ENCODE measurements at places on chromosomes 5 and 9. TPM values are rescaled to one million over a fixed set of nuclear protein-coding genes. Genes with fewer than 3 reads are reported as not detected.
A peak's percentile ranks its signal among the peaks of the same experiment; 100 is the strongest.

DNA sequence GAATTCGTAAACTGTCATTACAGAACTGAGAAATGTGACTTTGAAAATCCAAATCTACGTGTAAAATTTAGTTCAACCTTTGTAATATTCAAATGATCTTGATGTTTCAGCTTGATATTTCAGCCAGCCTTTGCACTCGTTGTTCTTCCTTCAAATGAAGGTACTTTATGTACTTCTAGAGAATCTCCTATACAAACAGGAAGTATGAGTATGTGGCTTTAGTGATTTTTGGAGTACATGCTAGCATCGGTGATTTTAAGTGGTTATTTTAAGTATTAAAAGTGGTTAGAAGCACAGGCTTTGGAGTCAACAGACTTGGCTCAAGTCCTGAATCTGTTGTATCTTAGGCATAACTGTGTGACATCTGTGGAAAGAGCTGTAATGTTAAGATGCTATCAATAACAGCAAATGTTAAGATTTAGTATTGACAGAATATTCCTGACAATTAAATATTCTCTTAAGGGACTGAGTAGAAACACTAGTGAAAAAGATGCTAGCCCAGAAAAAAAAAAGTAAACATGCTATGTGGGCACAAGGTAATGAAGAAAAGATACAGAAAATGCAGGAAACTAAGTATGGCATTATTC is 398.0 kb downstream of the ADGRV1 start:
- no peak for DNase-seq

DNA sequence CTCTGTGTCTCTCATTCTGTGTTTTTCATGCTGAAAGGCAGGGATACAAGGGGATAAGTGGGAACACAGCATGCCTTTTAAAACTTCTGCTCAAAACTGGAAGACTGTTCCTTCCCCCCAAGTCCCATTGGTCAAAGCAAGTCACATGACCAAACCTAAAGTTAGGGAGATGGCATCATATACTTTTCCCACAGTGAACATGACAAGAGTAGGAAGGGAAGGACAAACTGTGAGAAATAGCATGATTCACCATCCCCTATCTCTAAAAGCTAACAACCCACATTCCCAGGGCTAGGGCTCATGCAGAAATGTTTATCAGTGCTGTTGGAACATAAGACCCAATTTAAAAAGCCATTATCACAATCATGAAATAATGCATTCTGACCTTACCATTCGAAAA is 24.2 kb upstream of the SHISAL2B start:
- DNase-seq = peak; percentile 77

- DNase-seq = no peak
These were observed 942 bp downstream of the DCANP1 start for GRCh38 chr5:135446206-135446605.

- no peak for DNase-seq
These were observed 33.6 kb downstream of the NR2F1 start for GRCh38 chr5:93616538-93617174.

Gene PCDHA6
- not detected for total RNA-seq

DNA sequence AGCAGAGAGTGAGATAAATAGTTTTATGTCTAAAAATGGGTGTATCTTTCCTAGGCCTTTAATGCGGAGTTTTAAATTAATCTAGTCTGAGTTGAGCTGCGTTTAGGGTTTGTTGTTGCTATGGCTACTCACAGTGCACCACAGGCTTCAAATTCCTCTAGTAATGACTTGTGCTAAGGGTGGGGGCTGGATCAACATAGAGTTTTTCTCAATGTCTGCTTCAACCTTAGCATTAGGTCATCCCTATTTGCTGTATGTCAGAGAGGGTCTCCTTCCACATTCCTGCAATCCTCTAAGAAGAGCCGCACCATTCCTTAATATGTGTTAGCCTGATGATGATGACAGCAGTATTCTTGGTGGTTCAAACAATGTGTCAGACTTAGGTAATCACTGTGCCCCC is 465.6 kb upstream of the KIF2A start:
- DNase-seq = no peak

DNA sequence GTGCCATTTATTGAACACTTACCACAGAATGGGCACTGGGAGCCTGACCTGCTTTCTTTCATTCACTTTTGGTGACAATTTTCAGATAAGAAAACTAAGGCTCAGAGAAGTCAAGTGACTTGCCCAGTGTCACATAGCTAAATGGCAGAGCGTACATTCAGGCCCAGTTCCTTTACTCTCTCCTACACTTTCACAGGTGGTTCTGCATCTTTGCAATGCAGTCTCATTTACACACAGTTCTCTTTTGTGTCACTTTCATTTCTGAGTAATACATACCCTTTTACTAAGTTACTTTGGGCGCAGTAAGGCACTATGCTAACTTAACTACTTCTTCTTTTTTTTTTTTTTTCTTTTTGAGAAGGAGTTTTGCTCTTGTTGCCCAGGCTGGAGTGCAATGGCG is 8.3 kb downstream of the NFIL3 start:
- DNase-seq = no peak

- peak; percentile 64 for DNase-seq
These were observed 47.2 kb downstream of the ARHGEF28 start for GRCh38 chr5:73673161-73673591.

- DNase-seq = no peak
These were observed at the start of gene IFNA2 for GRCh38 chr9:21385131-21385670. Gene IFNA2 (minus strand): TSS chr9:21385398. CDS start chr9:21385329, 69 bp downstream.

- DNase-seq = no peak
These were observed 17.1 kb downstream of the GKAP1 start for GRCh38 chr9:83800236-83801033.

DNA sequence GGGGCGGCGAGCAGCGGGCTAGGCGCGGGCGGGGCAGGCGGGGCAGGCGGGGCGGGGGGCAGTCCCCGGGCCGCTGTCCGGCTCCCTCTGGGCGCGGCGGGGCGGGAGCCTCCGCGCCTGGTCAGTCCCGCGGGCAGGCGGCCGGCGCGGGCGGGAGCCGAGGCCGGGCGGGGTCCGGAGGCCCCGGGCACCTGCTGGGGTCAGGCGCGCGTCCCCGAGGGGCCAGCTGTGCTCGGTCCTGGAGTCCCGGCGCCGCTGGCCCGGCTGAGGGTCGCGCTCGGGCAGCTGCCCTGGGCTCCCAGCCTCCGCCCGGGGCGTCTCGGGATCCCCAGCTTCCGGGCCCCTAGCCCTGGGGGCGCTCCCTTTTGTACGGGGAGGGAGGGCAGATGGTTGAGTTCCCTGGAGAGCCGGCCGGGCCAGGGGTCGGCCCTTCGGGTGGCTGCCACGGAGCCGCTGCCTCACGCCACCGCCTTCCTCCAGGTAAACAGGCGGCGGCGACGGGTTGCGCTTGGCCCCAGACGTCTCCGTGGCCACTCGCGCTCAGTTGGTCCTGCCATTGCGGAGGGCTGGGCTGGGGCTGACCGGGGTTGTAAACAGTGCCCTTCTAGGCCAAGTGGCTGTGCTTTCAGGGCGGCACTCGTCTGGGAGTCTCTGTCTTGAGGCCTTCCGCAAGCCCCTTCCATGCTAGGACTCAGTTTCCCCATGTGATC is 473 bp downstream of the ZBTB34 start:
- DNase-seq = no peak

Gene CMBL
- 17.8 TPM for total RNA-seq

Gene OR1J2
- total RNA-seq = not detected

- no peak for DNase-seq
These were observed 1240.7 kb upstream of the WWC1 start for GRCh38 chr5:167050568-167051401.

DNA sequence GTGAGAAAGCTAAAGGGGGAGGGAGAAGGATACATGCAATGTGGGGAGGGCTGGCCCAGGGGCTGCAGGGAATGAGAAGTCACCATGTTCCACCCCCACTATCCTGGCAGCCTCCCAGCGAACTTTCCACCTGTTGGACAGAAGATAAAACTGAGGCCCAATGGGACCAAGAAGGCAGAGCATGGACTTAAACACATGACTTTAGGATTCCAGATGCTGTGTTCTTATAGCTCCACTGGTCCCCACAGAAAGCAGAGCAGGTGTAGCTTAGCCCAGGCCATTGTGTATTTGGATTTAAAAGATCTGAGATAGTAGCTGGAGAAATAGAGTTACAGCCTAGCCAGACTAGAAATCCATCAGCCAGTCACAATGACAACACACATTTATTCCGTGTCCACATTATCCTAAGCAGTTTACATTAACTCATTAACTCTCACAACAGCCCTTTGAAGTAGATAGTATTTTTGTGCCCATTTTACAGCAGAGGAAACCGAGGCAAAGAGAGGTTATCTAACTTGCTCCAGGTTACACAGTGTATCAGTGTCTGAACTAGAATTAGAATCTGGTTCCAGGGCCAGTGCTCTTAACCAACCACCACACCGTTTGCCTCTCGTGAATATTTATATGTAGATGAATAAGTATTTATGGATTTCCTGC is 121.0 kb downstream of the RGS3 start:
- no peak for DNase-seq

Gene WNK2
- 0.04 TPM for total RNA-seq

Gene ANKRD18A
- total RNA-seq = 6.4 TPM

GRCh38 chr9:92257327-92257726 is 36.2 kb downstream of the IARS1 start:
- no peak for DNase-seq

DNA sequence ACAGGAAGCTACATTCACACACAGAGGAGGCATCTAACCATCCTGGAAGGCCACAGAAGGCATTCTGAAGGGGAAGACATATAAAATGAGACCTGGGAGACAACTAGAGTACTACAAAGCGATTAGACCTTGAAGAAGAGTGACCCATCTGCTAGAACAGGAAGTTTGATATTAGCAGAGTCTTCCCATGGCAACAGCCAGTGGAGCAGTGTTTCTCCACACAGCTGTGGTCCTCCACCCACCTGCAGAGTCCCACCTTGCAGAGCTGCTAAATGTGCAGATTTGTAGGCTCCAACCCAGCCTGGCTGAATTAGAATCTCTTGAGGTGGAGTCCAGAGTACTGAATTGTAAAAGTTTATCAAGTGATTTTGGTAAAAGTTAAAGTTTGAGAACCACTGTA is 267.0 kb downstream of the CETN3 start:
- no peak for DNase-seq

DNA sequence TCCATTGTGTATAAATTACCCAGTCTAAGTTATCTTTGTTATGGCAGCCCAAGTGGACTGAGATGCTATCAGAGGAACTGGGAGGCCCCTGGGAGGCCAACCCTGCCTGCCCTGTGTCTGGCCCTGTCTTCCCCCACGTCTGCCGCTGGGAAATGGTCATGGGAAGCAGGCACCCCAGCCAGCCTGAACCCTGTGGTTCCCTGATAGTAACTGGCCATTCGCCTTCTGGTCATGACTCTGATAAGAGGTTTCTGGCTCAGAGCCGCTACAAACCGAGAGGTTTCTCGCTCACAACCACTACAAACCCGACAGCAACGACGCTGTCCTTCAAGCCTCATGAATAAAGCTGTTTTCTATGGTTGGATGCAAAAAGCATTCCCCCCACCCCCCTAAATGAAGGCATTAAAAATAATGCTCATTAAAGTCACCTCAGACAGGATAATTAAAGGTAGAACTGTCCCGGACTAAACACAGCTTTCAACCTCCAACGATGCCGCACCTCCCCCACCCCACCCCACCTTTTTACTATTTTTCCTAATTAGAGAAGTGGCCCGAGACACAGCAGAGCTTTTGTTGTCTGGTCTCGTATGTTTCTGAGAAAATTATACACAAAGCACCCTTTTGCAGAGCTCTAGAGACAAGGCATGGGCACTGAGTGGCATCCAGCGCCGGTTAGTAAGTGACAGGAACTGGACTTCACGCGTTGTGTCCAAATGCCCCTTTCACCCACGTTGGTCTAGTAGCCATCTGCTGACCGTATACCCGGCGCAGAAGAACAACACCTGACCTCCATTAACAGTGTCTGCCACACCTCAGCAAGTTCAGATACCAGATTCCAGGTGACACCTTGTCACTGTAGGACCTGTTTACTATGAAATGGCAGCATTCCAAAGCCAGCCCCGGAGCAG is 140.8 kb downstream of the COL23A1 start:
- DNase-seq = no peak

- no peak for DNase-seq
These were observed 2042.6 kb upstream of the CDH6 start for GRCh38 chr5:29150840-29151239.

Gene C5orf46
- total RNA-seq = 0.65 TPM

- no peak for DNase-seq
These were observed 56.8 kb downstream of the TRIO start for GRCh38 chr5:14199902-14200301.

DNA sequence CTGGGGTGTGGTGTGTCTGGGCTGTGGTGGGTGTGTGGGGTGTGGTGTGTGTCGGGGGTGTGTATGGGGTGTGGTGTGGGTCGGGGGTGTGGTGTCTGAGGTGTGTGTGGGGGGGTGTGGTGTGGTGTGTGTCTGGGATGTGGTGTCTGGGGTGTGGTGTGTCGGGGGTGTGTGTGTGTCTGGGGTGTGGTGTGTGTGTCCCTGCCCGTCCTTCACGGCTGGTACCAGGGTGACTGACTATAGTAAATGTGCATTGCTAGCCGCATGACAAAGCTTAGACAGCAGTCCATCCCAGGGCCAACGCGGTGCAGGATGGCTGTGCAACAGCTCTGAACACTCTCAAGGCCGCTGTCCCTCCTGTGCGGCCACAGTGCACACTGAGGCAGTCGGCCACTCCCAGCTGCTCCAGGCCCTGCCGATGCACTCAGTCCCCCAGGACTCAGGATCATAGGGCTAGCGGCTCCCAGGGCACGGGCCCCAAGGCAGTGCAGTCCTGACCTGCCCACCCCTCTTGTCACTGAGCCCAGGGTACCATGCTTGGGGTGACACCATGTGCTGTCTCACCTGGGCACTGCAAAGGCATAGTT is 54.0 kb downstream of the SECISBP2 start:
- no peak for DNase-seq

Gene SYK
- total RNA-seq = 6.1 TPM

DNA sequence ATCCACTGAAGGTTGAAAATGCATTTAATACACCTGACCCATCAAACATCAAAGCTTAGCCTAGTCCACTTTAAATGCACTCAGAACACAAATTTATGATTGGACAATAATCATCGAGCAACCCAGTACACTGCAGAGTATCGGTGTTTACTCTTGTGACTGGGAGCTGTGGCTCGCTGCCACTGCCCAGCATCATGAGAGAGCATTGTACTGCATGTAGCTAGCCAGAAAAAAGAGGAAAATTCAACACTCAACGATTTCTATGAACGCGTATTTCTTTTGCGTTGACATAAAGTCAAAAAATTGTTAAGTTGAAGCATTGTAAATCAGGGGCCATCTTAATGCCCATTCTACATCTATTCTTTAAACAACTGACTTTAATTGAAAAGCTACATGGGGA is 95.1 kb upstream of the CD180 start:
- DNase-seq = no peak

GRCh38 chr5:148401604-148402003 is 17.8 kb downstream of the FBXO38 start:
- DNase-seq = no peak

Gene PCA3
- not detected for total RNA-seq

- DNase-seq = peak; percentile 43
These were observed 44.4 kb downstream of the PCA3 start for GRCh38 chr9:76808636-76809035.

All from foreskin keratinocyte (primary cell).